ENCODE measurements at places on chromosomes 1 and 21. TPM values are rescaled to one million over a fixed set of nuclear protein-coding genes. Genes with fewer than 3 reads are reported as not detected.

GRCh38 chr21:21247424-21247823, 249.2 kb downstream of the NCAM2 start:
- DNase-seq = no peak

GRCh38 chr1:55821234-55821633, 606.1 kb upstream of the USP24 start:
- no peak for DNase-seq

GRCh38 chr1:82879701-82880305, 1079.1 kb downstream of the ADGRL2 start:
- DNase-seq = no peak

DNA sequence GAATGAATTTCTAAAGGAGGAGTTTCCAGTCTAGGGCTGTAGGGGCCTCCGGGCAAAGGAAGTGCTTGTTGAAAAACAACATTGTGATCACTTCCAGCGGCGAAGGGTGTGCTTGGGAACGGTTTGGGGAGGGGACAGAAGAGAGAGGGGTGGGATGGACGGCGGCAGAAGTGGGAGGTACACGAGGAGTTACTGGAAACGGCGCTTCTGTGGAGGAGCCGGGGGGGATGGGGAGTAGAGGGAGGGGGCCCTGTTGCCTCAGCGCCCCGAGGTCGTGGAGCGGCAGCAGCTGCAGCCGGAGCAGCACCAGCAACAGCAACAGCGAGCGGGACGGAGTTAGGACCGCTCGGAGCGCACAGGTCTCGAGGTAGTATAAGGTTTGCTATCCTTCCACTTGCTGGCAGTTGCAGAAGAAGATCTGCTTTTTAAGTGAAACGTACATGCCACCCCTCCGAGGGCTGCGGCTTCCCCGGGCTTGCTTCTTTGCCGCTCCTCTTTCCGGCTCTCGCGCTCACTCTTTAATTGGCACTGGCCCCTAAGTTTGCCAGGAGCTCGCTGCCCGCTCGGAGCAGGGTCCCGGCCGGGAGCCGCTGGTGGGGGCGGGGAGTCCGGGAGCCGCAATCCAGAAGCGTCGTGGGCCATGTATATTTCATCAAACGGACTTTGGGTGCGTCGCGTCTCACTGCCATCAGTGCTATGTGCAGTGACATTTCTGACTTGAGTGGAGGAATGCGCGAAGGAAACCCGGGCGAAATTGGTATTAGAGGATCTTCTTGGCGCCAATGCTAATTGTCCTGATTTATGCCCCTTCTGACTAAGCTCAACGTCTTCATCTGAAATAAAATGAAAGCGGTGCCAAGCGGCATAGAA, 771 bp upstream of the NTNG1 start:
- peak; percentile 49 for DNase-seq

DNA sequence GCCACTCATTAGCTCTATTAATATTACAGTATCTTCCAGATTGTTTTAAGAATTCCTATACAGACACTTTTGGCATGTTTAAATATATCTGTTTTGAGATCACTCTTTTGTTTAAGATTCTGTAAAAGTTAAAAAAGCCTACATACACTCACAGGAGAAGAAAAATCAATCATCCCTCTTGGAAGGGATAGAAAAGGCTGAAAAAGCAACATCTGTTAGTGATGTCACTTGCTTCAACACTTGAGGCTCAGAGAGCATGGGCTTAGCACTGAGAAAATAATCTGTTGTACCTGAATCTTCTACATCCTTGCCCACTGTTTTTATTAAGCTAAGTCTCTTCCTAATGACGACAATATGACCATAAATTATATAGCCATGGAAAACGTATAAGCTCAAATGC, 127.0 kb downstream of the ZP4 start:
- no peak for DNase-seq

- DNase-seq = no peak
Observed at GRCh38 chr1:231850786-231851185, 224.2 kb downstream of the DISC1 start.

DNA sequence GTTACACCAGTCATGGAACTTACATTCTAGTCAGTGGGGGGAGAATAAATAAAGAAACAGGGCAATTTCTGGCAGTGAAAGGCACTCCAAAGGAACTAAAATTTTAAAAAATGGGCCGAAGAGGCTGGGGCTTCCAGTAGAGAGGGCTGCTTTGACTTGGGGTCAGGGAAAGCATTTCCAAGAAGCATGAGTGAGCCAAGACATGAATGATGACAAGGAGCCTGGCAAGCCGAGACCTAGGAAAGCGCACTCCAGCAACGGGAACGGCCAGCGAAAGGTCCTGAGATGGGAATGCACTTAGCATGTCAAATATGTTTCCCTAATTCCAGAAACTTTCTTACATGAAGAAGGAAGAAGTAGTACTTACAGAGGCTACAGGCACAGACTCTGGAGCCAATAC, 95.4 kb upstream of the NGF start:
- DNase-seq = no peak

- DNase-seq = no peak
Observed at GRCh38 chr21:20802631-20803260, 195.5 kb upstream of the NCAM2 start.

DNA sequence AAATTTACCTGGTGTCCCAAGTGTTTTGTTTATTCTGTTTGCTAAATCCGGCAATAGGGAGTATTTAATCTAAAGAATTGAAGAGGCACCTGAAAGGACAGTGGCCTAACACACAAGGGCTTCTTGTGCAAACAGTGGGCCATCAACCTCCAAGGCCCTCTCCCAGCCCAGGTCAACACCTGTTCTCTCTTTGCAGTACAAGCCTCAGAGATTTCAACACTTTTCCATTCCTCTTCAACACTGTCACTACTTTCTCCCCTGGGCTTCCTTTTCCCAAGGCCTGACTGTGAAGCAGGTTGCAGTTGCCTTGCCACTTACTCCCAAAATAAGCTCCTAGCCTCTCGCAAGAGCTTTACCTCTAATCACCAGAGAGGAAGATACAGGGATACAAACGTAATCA, 3.2 kb upstream of the SNAPIN start:
- no peak for DNase-seq

DNA sequence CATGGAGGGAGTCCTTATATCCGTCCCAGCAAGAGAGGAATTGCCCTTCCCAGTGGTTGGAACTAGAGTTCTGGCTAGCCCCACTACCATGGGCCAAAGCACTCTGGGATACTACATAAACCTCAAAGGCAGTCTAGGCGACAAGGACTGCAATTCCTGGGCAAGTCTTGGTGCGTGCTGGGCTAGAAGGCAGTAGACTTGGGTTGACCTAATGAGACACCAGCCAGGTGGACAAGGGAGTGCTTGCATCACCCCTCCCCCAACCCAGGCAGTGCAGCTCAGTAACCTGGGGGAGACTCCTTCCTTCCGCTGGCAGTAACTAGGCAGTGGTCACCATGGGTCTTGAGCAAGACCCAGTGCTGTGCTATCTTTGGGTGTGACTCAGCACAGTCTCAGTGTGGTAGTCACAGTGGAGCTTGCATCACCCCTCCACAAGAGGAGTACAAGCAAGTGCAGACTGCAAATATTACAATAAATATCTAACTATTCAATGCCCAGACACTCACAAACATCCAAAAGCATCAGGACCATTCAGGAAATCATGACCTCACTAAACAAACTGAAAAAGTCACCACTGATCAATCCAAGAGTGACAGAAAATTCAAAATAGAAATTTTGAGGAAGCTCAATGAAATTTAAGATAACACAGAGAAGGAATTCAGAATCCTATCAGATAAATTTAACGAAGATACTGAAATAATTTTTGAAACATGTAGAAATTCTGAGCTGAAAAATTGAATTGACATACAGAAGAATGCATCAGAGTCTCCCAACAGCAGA, 84.7 kb upstream of the LYPLAL1 start:
- peak; percentile 87 for DNase-seq

DNA sequence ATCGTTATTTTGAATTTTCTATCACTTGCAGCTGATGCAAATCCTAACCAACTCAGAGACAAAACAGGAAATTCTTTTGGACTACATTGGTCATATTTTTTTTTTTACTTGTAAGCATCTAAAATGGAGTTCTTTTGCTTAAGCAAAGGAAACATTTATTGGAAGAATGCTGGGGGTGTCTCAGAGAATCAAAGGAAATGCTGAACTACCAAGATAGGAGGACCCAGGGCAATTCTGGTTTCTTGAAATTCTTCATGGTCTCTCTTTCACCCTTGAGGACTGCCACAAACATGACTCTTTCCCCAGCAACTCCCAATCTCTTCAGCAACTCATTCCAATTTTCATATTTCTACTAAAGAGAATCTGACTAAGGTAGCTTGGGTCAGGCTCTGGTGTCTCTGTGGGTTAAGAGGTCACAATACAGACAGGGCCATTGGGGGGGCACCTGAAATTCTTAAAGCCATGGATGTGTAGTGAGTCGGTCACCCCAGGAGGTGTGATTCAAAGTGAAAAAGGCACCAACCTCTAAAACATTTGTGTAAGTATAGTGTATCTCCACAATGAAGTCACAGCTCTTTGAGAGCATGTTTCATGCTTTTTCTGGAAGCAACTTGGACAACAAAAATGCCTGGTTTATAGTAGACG, 171.1 kb upstream of the FGGY start:
- DNase-seq = no peak

GRCh38 chr1:31891280-31891679, 46.9 kb downstream of the PTP4A2 start:
- no peak for DNase-seq

The LEMD1 gene
- total RNA-seq = not detected

The C1orf216 gene
- 9.0 TPM for total RNA-seq

The FAM72C gene
- 4.1 TPM for total RNA-seq

The HOOK1 gene
- total RNA-seq = 0.30 TPM

The CELA3A gene
- total RNA-seq = not detected

The EPHA8 gene
- total RNA-seq = not detected

The ZNF593OS gene
- total RNA-seq = not detected

The S100A2 gene
- 34.8 TPM for total RNA-seq

The MTF2 gene
- 2.8 TPM for total RNA-seq

The TRAPPC10 gene
- total RNA-seq = 33.7 TPM

The C2CD4D gene
- not detected for total RNA-seq
